ENCODE measurements at places on chromosomes 4 and X.

GRCh38 chrX:24877854-24878650 is 137.7 kb downstream of the ARX start:
- no peak for DNase-seq

- no peak for DNase-seq
These were observed 130.1 kb upstream of the MAB21L2 start for GRCh38 chr4:150451883-150452282.

GRCh38 chr4:12548678-12549077 is 935.5 kb downstream of the RAB28 start:
- DNase-seq = no peak

DNA sequence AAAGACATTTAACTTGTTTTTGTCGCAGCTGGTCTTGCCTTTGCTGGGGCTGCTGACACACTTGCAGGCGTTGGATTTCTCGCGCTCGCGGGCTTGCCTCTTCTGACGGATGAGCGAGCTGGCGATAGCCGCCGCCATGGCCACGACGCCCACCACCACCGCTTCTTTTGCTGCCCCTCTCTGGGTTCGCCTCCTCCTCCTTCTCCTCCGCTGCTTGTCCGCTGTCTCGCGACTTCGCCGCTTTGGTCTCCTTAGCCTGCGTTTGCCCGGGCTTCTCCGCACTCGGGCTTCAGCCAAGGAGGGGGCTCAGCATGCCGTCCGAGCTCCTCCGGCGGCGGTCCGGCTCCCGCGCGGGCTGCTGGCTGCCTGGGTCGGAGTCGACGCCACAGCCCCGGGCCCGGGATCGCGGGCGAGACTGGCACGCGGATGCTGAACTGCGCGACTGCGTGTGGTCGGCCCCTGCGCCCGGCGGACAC is 613 bp downstream of the FGF13 start:
- DNase-seq = no peak

GRCh38 chrX:13128104-13128503 is 83.7 kb upstream of the FAM9C start:
- DNase-seq = no peak

- DNase-seq = no peak
These were observed 25.9 kb downstream of the WDR1 start for GRCh38 chr4:10090467-10091250.

DNA sequence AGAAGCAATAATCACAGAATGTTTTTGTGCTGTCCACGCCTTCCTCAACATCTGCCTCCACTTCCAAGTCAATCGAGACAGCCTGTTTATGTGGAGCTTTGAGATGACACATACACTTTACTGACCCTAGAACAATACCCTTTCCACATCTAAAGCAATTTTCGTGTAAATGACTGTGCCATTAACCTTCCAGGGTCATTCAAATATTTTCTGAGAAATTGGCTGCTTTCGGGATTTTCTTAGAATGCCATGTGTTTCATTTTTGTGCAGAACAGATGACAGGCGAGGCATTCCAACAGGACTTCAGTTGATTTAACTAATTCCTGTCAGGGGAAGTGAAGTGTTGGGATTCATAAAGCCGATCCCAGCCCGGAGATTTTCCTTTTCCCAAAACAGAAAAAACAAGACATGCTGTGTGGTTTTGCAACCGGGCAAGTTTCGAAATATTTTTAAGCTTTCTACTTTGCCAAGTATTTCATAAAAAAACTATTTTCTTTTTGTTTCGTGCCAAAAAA is 73.9 kb downstream of the SORBS2 start:
- no peak for DNase-seq

GRCh38 chr4:151462554-151462953 is 53.6 kb downstream of the FHIP1A start:
- DNase-seq = no peak

DNA sequence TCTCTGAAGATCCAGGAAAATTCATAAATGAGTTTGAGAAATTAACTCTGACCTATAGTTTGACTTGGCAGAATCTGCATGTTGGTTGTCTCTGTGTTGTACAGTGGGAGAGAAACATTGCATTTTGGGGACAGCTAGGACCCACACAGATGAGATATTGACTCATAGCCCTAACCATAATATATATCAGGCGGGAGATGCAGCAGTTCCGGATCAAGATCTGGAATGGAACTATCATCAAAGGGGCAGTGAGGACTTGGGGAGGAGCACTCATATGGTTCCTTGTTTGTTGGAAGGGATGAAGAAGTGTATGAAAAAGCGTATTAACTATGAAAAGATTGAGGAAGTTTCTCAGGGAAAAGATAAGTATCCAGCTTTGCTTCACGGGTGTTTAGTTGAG is 14.0 kb downstream of the CXCL2 start:
- no peak for DNase-seq

- no peak for DNase-seq
These were observed 26.3 kb downstream of the TBC1D14 start for GRCh38 chr4:6935965-6936364.

DNA sequence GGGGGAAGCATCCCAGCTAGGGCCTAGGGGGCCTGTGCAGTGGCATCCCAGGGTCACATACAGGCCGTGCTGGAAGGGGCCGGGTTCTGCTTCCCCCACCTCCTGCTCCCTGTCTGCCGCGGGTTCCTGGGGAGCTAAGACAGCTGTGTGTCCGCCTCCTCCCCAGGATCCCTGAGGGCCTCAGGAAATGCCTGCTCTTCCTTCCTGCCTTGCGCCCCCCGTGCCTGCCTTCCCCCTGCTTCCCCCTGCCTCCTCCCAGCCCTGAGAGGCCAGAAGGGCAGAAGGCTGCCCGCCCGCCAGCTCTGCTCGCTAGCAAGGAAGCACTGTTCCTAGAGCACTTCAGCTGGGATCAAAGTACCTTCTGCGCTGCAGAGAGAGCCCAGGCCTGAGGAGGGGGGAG is 2.9 kb upstream of the BGN start:
- no peak for DNase-seq

- DNase-seq = no peak
These were observed 107.3 kb upstream of the PRDX4 start for GRCh38 chrX:23559975-23560374.

DNA sequence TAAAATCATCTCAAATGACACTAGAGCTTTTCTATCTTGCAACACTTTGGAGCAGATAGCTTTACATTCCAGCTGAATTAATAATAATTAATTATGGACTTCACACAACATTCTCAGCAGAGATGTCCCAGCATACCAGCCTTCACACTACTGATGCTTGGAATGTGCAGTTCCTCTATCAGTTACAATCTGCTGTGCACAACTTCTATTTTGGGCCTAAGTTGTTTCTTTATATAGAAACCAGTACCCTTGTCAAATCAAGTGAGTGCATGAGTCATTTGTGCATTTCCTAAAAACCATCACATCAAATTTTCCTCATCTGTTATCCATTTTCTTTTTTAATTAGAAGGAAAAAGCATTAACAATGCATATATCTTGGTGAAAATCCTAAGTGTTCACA is 8.8 kb upstream of the RASL11B start:
- no peak for DNase-seq

DNA sequence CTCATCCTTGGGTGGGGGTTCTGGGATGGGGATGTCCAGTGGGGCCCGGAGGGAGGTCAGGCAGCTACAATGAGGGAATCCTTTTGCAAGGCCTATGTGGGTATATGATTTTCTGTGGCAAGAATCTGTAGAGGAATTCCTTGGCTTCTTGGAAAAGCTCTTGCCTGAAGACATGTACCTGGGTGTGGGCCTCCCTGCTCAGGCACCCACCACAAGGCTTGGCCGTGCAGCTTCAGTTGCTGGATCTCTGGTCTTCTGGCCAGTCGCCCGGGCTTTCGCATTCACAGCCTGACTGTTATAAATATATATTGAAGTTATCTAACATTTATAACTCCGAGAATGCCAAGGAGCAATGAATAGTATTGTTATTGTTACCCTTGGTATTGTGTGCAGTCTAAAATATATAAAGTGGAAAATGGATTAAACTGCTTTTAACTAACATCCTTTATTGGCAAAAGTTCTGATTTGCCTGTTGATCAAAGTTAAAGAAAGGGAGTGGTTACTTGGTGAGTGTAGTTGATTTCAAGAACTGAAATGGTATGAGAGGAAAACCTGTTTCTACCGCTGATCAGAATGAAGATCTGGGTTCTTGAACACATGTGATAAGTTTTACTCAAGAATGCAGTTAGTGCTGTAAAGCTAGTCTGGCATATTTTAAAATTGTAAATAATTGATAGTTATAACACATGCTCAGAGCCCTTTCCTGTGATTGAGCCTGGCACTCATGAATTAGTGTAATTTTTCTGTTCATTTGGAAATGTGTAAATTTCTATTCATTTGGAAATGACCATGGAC is 36.0 kb downstream of the PTTG2 start:
- no peak for DNase-seq

DNA sequence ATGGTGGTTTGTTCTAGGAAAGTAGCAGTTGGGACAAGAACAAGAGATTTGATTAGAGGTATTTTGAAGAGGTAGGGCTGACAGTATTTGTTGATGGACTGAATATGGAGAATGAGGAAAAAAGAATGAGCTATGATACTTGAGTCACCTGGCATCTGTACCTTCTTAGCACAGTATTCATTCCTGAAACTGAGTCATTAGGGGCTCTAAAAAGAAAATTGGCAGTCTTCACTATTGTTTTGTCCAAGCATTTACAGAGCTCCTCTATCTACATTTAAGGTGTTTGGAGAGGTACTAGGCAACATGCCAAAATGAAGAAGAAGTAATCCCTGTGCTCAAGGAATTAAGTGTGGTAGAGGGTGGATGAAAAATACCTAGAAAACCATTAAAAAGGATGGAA is 165.8 kb downstream of the SHROOM4 start:
- no peak for DNase-seq

DNA sequence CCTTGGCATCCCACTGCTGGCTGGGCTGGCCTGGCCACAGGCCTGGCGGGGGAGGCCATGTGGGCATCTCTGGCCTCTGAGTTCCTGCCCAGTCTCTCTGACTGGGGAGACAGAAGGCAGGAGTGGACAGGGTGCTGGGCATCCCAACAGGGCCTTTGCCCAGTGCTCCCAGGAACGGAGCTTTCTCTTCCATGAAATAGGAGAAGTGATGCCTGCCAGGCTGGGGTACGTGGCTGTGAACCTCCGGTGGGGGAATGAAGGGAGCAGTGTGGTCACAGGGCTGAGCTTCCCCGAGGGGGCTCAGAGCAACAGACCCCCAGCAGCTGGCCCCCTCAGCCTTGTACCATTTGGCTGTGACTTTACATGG is 40.4 kb upstream of the HMX1 start:
- DNase-seq = no peak

DNA sequence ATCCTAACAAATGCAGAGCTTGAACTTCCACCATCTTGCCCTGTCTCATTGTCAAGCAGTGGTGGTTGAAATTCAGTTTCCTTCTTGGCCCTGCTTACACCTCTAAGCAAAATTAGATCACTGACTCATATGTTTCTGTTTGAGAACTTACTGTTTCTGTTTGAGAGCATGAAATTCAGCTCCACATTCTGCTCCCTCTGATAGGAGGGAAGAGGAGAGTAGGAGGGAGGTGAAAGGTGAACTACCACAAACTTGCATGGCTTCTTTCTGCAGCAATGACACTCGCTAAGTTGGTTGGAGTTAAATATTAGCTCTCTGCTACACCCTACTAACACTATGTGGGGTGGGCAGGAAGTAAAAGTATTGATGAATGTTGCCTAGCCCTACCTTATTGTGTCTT is 117.8 kb upstream of the EDA2R start:
- DNase-seq = no peak

DNA sequence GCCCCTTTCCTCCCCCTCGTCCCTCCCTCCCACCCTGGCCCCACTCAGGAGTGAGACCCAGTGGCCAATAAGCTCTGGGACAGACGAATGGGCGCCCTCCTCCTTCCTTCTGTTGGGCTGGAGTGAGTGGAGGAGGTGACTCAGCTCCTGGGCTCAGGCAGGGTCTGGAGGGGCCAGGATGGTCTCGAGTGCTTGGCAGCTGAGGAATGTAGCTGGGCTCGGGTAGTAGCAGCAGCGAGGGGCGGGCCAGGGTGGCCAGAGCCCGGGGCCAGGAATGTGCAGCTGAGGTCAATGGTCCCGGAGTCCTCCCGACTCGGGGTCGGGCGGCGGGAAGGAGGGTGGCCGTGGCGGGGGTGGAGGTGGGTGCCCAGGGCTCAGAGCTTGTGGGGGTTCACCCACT is 15.0 kb downstream of the G6PD start:
- no peak for DNase-seq

GRCh38 chrX:68647156-68647957 is at the start of gene STARD8:
TSS of gene STARD8 (plus strand) at chrX:68647666. CDS start at chrX:68647883, 217 bp downstream.
- DNase-seq = no peak

GRCh38 chrX:7316887-7317286 is 168.9 kb upstream of the PUDP start:
- DNase-seq = no peak

GRCh38 chr4:46909078-46909477 is at the start of gene COX7B2:
TSS of gene COX7B2 (minus strand) at chr4:46909245. CDS start at chr4:46735192, 174,053 bp downstream.
- DNase-seq = no peak

- DNase-seq = no peak
These were observed 722 bp downstream of the FGF16 start for GRCh38 chrX:77447653-77448569.

DNA sequence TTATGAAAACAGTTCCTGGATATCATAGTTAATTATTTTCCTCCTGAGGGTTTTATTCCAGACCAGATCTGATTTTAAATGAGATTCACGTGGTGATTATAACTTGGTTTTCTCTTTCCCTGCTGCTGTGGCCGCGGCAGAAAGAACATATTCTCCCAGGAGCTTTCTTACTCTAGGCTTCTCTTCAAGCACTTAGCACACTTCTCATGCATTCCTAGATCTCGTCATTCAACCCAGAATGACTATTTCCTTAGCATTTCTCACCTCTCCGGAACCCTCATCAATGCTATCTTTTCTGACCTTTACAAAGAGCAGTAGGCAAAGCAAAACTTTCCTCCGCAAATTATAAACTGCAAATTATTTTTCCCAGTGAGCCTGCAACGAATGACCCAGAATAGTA is 122.9 kb downstream of the GPAT3 start:
- DNase-seq = no peak

- no peak for DNase-seq
These were observed 9.0 kb upstream of the TMEM144 start for GRCh38 chr4:158201322-158201721.

DNA sequence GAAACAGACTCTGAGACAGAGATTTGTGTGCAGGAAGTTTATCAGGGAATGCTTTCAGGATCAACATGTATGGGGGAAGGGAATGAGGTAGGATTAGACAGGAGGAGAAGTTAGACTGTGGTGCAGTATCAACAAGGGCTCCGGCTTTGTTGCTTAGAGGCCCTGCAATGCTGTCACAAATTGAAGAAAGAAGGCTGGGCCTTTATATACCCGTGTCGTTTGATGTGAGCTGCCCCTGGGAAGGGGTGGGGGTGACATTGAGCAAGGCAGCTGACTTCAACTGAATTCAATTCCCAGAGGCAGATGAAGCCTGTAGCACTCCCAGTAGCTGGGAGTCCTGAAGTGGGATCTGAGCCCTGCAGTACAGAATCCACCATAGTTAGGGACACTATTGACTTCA is 29.5 kb upstream of the USP9X start:
- DNase-seq = no peak

DNA sequence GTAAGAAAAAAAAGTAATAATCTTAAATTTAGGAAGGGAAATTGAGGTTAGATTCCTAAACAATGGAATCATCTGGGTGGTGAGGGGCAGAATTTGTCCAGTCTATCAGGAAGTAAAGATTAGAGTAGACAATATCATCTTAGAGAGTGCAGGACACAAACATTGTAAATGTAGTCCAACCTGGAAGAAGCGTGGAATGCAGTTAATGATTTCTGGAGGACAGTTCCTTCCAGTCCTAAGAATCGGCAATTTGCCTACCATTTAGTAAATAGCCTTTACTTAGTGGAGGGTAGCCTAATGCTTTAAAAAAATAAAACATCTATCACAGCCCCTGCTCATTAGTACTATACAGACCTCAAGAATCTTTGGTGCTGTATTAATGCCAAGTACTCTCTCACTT is 147.5 kb upstream of the TTC29 start:
- DNase-seq = no peak

Measured in stimulated activated naive CD4-positive, alpha-beta T cell (primary cell).